ENCODE measurements at places on chromosomes 16 and 17.

- no peak for DNase-seq
Measured at GRCh38 chr17:14733376-14733775, 432.5 kb downstream of the HS3ST3B1 start.

- DNase-seq = no peak
Measured at GRCh38 chr17:74921026-74921681, 1.9 kb downstream of the USH1G start.

GRCh38 chr16:89037261-89038152, 56.1 kb upstream of the ACSF3 start:
- no peak for DNase-seq

DNA sequence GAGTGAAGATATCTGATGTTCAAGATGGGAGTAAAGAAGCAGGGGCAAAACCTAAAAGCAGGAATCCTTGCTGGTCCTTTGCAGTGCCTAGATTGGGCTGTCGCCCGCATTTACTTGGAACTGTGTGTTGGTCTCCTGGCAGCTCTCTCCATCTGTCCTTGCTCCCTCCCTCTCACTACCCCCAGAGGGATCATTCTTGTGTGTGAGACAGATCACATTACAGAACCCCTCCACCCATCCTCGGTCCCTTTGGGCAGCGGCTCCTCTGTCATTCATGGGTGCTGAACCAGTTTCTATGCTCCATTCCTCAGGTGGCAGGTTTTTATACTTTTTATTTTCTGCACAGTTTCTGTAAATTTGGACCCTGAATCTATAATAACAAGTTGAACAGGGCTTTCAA, 99.4 kb upstream of the MYOCD start:
- DNase-seq = no peak

GRCh38 chr16:2528161-2529060, 2.8 kb downstream of the CEMP1 start:
- no peak for DNase-seq

DNA sequence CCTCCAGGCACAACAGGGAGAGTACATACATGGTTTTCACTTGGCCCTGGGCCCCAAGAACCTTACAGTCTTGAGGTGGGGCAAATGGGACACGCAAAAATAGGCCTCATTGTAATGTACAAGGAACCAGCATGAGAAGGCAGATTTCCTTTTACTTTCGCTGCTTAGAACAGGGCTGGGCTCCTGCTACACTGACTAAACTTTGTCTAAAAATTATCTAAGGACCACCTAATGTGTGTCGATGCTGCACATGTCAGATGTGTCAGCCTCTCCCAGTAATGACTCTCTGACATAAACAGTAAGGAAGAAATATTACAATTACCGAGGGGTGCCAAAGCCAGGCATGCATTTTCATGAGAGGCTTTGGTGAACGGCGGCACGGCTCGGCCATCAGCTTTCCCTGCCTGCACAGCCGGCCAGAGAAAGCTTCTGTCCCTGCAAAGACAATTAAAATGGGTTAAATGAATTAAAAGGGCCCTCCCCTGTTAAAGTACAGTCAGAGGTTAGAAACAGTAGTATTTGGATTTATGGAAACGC, 224.2 kb upstream of the IRX3 start:
- DNase-seq = no peak

GRCh38 chr16:85992359-85992758, 93.4 kb downstream of the IRF8 start:
- no peak for DNase-seq

- DNase-seq = no peak
Measured at GRCh38 chr17:32909787-32910369, 18.1 kb upstream of the TMEM98 start.

DNA sequence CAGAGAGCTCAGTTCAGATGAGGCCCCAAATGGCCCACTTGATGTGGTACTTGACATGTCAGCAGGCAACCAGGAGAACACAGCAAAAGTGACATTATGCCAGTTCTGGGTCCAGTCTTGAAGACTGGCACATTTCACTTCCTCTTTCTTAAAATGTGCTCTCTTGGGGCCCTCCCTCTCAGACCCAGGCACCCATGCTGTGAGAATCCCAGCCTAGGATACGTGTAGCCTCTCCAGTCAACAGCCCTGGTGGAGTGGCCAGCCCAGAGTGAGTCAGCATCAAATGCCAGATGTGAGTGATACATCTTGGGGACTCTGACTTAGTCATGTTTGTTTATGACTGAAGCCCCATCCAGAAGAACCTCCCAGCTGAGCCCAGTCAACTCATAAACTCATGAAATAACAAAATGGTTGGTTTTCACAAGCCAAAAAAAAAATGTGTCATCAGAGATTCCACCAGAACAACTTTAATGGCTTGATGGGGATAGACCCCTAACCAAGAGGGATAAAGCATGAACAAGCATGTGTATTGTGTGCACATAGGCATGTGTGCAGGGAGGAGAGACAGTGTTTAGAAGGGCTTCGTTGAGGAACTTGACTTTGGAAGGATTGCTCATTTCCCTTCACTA, 82.5 kb upstream of the TNRC6C start:
- no peak for DNase-seq

DNA sequence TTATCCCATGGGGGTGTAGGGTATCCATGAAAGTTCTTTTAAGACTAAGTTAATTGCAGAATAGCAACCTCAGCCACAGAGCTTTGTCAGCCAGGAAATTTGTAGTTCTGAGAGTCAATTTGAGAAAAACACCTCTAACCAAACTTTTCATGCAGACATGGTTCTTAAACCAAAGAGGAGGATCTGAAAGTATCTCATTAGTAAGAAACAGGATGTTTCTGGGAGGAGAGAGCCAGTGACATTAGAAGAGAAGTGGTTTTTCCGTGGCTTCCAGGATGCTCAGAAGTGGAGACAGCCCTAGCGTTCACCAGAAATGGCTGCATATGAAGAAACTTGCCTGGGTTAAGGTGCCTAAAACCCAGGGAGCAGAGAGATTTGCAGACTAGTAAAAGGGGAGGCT, 7.9 kb downstream of the GNAO1 start:
- no peak for DNase-seq

All from cortex of kidney (tissue), 1 donor.